Cortex of kidney (tissue), 1 donor: ENCODE measurements at places on chromosomes 7 and 10.

DNA sequence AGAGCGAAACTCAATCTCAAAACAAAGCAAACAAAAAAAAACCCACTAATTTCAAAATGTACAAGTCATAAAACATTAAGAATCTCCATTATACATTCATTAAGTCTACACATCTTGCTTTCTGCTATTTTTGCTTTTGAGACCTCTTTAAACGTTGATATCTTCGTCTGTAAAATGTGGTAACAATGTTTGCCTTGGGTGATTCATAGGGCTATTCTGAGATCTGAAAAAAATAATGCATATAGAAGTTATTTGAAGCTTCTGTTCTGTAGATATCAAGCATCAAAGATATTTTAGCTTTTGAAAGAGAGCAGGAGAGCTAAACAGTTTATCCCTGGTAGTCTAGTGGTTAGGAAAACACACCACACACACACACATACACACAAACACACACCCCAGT, 158.1 kb upstream of the PLXDC2 start:
- DNase-seq: no peak

DNA sequence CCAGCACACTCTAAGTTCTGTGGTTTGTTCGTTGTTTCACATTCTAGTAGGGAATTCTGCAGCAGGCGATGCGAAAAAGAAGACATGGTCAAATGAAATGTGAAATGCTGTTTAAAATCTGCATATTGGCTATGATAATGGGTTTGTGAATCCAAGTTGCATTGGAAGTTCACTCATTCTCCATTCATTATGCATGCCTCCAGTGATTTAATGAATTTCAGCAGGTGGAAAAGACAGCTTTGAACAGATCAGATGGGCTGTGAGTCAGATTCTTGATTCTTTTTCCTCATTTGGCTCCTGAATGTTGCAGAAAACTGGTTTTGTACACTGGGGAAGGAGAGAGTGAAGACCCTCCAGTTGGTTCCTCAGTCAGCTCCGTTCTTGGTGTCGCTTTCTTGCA, 52.1 kb downstream of the PNLIPRP2 start:
- DNase-seq: no peak

DNA sequence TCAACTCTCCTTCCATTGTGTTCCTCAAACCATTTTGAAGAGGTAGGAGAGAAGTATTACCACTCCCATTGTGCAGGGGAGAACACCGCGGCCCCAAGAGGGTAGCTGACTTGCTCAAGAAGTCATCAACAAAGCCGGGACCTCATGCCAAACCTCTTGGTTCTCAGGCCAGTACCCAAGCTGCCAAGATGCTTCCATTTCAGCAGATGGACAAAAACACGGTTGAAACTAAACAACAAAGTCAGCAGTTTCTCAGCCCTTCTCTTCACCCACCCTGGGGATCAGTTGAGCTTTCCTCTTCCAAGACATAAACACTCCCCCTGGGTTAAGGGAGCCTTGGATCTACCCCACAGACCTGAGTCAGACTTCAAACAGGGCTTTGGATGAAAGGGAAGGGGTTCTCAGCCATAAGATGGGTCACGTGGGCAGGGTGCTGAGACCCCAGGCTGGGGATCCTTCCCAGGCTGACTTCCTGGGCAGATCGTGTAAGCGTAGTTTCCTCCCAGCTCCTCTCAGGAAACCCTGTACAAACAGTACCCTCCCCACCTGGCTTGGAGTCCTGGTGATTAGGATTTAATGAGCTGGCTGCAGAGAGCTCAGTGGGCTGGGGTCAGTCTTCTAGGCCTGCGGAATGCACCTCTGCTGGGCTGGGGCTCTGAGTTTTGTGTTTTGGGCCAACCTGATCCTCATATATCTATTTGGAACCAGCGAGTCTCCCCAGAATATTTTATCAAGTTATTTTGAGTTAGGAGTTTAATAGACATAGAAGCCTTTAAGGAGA, 27.3 kb downstream of the EMX2 start:
- no peak for DNase-seq

- DNase-seq: no peak
Observed at GRCh38 chr10:53598914-53599313, 826.3 kb upstream of the MBL2 start.

DNA sequence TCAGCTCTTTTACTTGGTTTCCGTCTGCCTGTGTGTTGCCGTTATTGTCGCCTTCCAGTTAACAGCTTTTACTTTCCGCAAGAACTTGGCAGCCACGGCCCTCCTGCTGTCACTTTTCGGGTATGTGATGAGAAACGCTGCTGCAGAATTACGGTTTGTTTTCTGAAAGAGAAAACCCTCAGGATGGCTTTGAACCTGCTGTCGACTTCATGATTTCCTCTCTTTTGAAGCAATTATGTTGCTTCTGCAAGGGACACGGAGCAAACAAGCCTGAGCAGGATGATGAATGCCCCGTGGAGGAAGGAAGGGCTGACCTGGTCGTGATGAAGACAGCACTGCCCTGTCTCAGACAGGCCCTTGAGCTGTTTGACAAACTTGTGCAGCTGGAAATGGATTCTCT, 339.8 kb downstream of the ABCA13 start:
- DNase-seq: no peak

GRCh38 chr10:132910901-132911785, 31.2 kb downstream of the CFAP46 start:
- no peak for DNase-seq

DNA sequence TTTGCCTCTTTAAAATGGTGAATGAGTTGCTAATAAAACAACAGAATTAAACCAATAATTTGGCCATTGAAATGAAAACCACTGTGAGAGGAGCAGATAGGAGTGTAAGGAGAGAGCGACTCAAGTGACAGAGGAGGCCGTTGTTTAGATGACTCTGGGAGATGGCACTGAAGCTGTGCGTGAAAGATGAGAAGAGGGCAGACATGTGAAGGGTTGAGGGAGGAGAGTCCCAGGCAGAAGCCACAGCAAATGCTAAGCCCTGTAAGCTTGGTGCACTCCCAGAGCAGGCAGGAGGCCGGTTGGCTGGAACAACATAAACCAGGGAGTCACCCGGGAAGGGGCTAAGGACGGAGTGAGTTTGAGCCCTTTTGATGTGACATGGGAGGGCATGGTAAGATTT, 814 bp upstream of the OPALIN start:
- DNase-seq: no peak

DNA sequence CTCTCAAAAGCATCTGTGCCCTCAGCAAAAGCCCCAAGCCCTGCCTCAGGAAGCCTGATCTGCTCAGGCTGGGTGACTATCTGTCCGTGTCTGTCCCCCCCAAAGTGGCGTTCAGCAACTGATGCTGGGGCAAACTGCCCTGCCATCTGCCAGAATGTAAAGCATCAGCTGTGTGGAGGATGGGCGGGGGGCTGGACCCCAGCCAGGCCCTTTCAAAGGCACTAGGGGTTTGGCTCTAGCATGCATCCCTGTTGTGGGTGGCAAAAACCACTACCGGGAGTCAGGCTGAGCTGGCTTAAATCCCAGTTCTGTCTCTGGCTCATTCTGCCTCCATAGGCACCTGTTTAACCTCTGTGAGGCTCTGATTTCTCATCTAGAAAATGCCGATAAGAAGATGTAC, 35.5 kb downstream of the GPRIN2 start:
- no peak for DNase-seq

DNA sequence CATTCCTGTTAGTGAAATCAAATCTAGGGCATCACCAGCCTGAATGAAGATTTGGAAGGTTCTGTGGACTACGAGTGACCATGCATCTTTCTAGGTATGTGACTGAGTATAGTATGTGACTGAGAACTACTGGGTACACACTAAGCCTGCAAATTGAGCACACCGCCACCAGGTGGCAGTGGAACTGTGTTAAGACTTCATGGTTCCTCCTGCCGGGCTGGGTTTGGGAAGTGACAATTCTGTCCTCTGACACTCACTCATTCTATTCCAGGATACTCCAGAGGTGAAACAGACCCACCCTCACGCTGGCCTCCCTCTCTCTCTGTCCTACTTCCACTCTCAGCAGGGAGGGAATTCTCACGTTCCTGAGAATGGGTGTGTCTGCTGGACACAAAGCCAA, 84.0 kb upstream of the TMEM248 start:
- DNase-seq: no peak

GRCh38 chr7:130943981-130944380, 210.0 kb upstream of the KLF14 start:
- DNase-seq: no peak

DNA sequence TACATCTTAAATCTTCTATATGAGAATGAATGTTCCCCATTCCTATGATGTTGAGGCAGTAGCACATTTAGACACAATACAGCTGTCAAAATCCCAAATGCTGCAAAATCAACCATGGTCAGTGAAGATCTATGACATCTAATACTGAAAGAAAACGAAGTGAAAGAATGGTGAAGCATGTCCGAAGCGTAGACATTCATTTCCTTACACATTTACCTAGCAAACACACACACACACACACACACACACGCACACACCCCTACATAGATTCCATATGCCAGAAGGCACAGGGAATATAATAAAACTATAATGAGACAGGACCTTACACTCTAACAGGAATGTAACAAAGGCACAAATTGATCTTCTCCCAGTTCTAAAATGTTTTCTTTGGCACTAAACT, 32.5 kb downstream of the CCDC6 start:
- no peak for DNase-seq

DNA sequence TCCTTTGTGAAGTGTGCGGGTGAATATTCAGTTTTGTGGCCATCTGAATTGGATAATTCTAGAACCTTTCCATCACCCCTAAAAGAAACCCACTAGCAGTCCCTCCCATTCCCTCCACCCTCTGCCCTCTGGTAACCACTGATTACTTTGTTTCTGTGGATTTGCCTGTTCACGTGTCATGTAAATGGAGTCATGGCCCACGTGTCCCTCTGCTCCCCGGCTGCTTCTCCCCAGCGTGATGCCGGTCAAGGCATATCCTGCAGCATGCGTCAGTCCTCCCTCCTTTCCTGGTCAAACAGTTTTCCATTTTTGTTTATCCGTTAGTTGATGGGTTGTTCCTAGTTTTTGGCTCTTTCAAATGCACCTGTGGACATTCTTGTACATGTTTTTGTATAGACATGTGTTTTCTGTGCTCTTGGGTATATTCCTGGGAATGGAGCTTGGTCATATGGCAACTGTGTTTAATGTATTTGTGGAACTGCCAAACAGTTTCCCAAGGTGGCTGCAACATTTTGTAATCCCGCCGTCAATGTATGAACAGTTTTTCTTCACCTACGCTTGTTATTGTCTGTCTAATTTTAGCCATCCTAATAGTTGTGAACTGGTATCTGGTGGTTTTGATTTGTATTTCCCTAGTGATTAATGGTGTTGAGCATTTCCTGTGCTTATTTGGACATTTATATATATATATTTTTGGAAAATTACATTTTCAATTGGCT, 22.4 kb downstream of the PPP2R2D start:
- no peak for DNase-seq

DNA sequence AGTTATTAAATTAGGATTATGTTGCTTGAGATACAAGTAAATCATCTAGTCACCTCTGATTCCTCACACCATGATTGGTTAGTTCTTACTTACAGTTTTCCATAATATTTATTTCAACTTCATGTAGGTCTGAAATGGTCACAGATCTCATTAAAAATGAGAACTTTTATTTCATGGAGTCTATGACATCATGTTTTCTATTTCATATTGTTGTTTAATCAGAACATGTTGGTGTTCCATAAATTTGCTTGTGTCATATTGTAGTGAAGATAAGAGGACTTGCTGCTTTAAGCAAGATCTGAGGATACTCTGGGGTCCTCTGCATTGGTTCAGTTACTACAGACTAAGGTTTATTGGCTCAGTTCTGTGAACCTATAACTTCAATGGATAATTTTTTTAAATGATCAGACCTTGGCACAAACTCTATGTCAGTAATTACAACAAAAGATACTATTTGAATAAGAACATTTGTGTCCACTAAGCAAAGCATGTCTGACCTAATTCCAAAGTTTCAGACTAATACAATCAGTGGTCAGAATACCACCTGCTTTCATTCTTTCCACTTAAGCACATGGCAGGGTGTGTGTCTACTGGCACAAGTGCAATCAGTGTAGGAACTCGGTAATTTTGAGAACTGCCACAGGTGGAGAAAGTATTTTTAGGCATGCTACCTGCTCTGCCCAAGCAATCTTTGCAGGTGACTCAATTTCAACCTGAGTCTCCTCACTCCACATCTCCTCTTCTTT, 68.5 kb downstream of the CCDC71L start:
- DNase-seq: no peak

- DNase-seq: no peak
Observed at GRCh38 chr7:39910108-39910869, 39.8 kb upstream of the CDK13 start.

- no peak for DNase-seq
Observed at GRCh38 chr7:79548727-79549126, 95.3 kb upstream of the MAGI2 start.

GRCh38 chr10:69571618-69572158, 1.5 kb downstream of the NEUROG3 start:
- no peak for DNase-seq
